Activated naive CD4-positive, alpha-beta T cell treated with anti-CD3 and anti-CD28 coated beads, Interleukin-2, amount 10 ng/mL, durations not matched to agents 7 days and 5 days (primary cell): ENCODE measurements at places on chromosomes 6 and 20.

- H3K4me3 ChIP-seq, result peak overlapping the region; percentile 93
- peak overlapping the region; percentile 98 for H3K27ac ChIP-seq
- peaks cover 39% of the 10 kb centered on the region for H3K36me3 ChIP-seq
These were observed 109.8 kb downstream of the HFE start for GRCh38 chr6:26196846-26197635.

GRCh38 chr6:27684264-27685211 is 211.6 kb upstream of the ZNF184 start:
- H3K27me3 ChIP-seq, result peaks cover 64% of the 10 kb centered on the region
- peak; percentile 59 for DNase-seq
- H3K36me3 ChIP-seq, result peaks cover 7% of the 10 kb centered on the region
- H3K4me3 ChIP-seq, result no peak overlapping the region
- peaks cover 41% of the 10 kb centered on the region for H3K4me1 ChIP-seq

DNA sequence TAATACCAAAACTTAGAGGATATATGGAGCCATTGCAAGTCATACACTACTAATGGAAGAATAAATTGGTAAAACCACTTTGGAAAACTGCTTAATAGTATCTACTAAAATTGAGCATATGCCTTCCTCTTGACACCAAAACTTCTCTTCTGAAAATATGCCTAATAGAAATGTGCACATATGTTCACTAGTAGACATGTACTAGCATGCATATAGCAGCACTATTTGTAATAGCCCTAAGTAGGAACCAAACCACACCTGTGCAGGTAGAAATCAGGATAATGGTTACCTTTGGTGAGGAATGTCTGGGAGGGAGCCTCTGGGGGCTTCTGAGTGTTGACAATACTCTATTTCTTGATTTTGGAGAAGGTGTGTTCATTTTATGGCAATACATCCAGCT is 424.8 kb upstream of the BTBD3 start:
- H3K27me3 ChIP-seq, result no peaks in the 10 kb centered on the region
- no peak for DNase-seq
- H3K27ac ChIP-seq, result no peak overlapping the region
- no peak overlapping the region for H3K4me3 ChIP-seq

GRCh38 chr20:2873747-2874041 is 413 bp downstream of the PTPRA start:
- H3K4me3 ChIP-seq, result peak overlapping the region; percentile 89
- peaks cover 26% of the 10 kb centered on the region for H3K36me3 ChIP-seq
- peaks cover 55% of the 10 kb centered on the region for H3K4me1 ChIP-seq

GRCh38 chr20:17902531-17903083 is 66.0 kb downstream of the SNX5 start:
- H3K36me3 ChIP-seq, result no peaks in the 10 kb centered on the region
- H3K27me3 ChIP-seq, result peaks cover 39% of the 10 kb centered on the region
- H3K4me1 ChIP-seq, result peaks cover 4% of the 10 kb centered on the region
- no peak overlapping the region for H3K27ac ChIP-seq
- DNase-seq, result no peak

- no peaks in the 10 kb centered on the region for H3K36me3 ChIP-seq
- no peak overlapping the region for H3K27ac ChIP-seq
- H3K4me1 ChIP-seq, result no peaks in the 10 kb centered on the region
These were observed 31.1 kb upstream of the F13A1 start for GRCh38 chr6:6351511-6352025.

GRCh38 chr6:15735567-15736265 is 72.9 kb upstream of the DTNBP1 start:
- no peak overlapping the region for H3K27ac ChIP-seq
- H3K4me1 ChIP-seq, result peaks cover 17% of the 10 kb centered on the region
- H3K27me3 ChIP-seq, result peaks cover 3% of the 10 kb centered on the region

DNA sequence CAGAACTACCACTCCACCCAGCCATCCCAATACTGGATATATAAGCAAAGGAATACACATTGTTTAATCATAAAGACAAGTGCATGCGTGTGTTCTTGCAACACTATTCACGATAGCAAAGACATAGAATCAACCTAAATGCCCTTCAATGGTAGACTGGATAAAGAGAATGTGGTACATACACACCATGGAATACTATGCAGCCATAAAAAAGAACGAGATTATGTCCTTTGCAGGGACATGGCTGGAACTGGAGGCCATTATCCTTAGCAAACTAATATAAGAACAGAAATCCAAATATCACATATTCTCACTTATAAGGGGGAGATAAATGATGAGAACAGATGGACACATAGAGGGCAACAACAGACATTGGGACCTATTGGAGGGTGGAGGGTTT is 156.6 kb downstream of the LRRC1 start:
- DNase-seq, result no peak
- no peaks in the 10 kb centered on the region for H3K4me1 ChIP-seq
- peaks cover 5% of the 10 kb centered on the region for H3K27me3 ChIP-seq
- no peaks in the 10 kb centered on the region for H3K36me3 ChIP-seq
- no peak overlapping the region for H3K4me3 ChIP-seq
- no peak overlapping the region for H3K27ac ChIP-seq

- no peaks in the 10 kb centered on the region for H3K27me3 ChIP-seq
- H3K4me1 ChIP-seq, result no peaks in the 10 kb centered on the region
- no peak overlapping the region for H3K27ac ChIP-seq
- H3K36me3 ChIP-seq, result no peaks in the 10 kb centered on the region
These were observed 73.4 kb downstream of the FUT9 start for GRCh38 chr6:96089173-96089572.

- H3K4me3 ChIP-seq, result no peak overlapping the region
- no peaks in the 10 kb centered on the region for H3K4me1 ChIP-seq
- no peak overlapping the region for H3K27ac ChIP-seq
- no peaks in the 10 kb centered on the region for H3K36me3 ChIP-seq
- no peaks in the 10 kb centered on the region for H3K27me3 ChIP-seq
- DNase-seq, result no peak
These were observed 920.9 kb upstream of the GJE1 start for GRCh38 chr6:141211845-141212244.

DNA sequence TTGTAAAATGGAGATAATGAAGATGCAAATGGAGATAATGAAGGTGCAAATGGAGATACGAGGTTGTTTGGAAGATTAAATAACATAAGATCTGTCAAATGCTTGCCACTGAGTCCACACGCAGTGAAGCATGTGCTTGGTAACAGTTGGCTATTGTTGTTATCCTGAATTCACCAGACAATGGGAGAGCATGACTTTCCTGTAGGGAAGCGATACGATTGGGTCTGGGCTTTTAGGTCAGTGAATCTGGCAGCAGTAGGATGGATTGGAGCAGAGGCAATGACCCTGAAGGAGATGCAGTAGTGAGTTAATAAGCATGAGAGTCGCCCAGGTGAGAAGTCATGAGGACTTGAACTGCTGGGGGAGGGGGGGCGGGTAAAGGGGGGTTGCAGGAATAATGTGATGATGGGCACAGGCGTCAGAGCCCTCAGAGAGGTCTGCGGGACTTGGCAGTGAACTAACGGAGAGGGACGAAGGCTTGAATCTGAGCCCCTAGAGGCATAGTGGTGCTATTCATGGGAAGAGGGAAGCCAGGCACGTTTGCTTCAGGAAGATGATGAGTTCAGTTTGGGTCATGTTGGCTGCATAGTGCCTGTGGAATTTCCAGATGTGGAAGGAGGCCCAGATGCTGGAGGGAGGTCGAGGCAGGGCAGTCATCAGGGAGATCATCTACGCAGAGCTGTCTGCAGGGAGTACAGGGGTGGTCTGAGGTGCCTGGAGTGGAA is 55.4 kb downstream of the ZDHHC14 start:
- H3K27me3 ChIP-seq, result peaks cover 4% of the 10 kb centered on the region
- no peak overlapping the region for H3K27ac ChIP-seq
- H3K36me3 ChIP-seq, result no peaks in the 10 kb centered on the region
- H3K4me1 ChIP-seq, result no peaks in the 10 kb centered on the region
- no peak for DNase-seq
- no peak overlapping the region for H3K4me3 ChIP-seq

- H3K4me3 ChIP-seq, result peak overlapping the region; percentile 79
- no peaks in the 10 kb centered on the region for H3K27me3 ChIP-seq
- peaks cover 41% of the 10 kb centered on the region for H3K36me3 ChIP-seq
- DNase-seq, result no peak
- H3K4me1 ChIP-seq, result peaks cover 62% of the 10 kb centered on the region
These were observed 2.0 kb downstream of the NEDD9 start for GRCh38 chr6:11230158-11231107.

- H3K27me3 ChIP-seq, result peaks cover 19% of the 10 kb centered on the region
- DNase-seq, result no peak
- H3K36me3 ChIP-seq, result no peaks in the 10 kb centered on the region
- H3K4me3 ChIP-seq, result no peak overlapping the region
These were observed 62.9 kb downstream of the QRSL1 start for GRCh38 chr6:106692112-106692818.

DNA sequence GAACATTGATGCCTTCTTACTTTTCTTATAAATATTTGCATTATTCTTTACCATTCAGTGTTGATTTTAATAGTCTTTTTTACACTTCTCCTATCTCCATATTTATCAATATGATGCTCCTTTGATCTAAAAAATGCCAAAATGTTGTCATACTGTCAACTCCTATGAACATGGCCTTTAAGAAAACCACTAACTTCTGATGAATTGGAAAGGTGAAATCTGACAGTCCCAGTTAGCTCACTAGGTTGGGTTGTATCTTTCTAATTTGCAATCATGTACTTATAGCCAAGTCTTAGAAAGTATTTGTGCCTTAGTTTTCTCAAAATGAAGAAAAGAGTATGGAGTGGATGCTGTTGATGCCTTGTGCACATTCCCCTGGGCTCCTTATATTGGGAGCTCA is 75.4 kb upstream of the SPACA1 start:
- no peaks in the 10 kb centered on the region for H3K36me3 ChIP-seq
- DNase-seq, result no peak
- H3K27me3 ChIP-seq, result no peaks in the 10 kb centered on the region
- no peaks in the 10 kb centered on the region for H3K4me1 ChIP-seq
- H3K27ac ChIP-seq, result no peak overlapping the region
- H3K4me3 ChIP-seq, result no peak overlapping the region

- peaks cover 5% of the 10 kb centered on the region for H3K4me1 ChIP-seq
- H3K27ac ChIP-seq, result no peak overlapping the region
- H3K4me3 ChIP-seq, result no peak overlapping the region
- DNase-seq, result no peak
- peaks cover 6% of the 10 kb centered on the region for H3K36me3 ChIP-seq
These were observed 7.3 kb upstream of the MRPS10 start for GRCh38 chr6:42225029-42225339.

GRCh38 chr6:148494226-148494625 is 151.6 kb downstream of the SASH1 start:
- H3K27me3 ChIP-seq, result no peaks in the 10 kb centered on the region
- no peak overlapping the region for H3K4me3 ChIP-seq
- no peak for DNase-seq
- no peak overlapping the region for H3K27ac ChIP-seq

- H3K4me1 ChIP-seq, result peaks cover 48% of the 10 kb centered on the region
- H3K27ac ChIP-seq, result no peak overlapping the region
- peaks cover 47% of the 10 kb centered on the region for H3K36me3 ChIP-seq
- no peaks in the 10 kb centered on the region for H3K27me3 ChIP-seq
- no peak overlapping the region for H3K4me3 ChIP-seq
- no peak for DNase-seq
These were observed 4.2 kb downstream of the TCF19 start for GRCh38 chr6:31162463-31163165.

- H3K27ac ChIP-seq, result no peak overlapping the region
- H3K4me3 ChIP-seq, result no peak overlapping the region
- no peaks in the 10 kb centered on the region for H3K27me3 ChIP-seq
- no peaks in the 10 kb centered on the region for H3K36me3 ChIP-seq
- no peaks in the 10 kb centered on the region for H3K4me1 ChIP-seq
These were observed 62.1 kb downstream of the STK35 start for GRCh38 chr20:2163757-2164156.

- no peaks in the 10 kb centered on the region for H3K27me3 ChIP-seq
- no peak overlapping the region for H3K4me3 ChIP-seq
- no peaks in the 10 kb centered on the region for H3K36me3 ChIP-seq
- H3K4me1 ChIP-seq, result no peaks in the 10 kb centered on the region
- H3K27ac ChIP-seq, result no peak overlapping the region
- DNase-seq, result no peak
These were observed 332.9 kb downstream of the TFAP2A start for GRCh38 chr6:10081957-10082356.

- H3K27ac ChIP-seq, result no peak overlapping the region
- no peak overlapping the region for H3K4me3 ChIP-seq
- DNase-seq, result no peak
- no peaks in the 10 kb centered on the region for H3K4me1 ChIP-seq
- no peaks in the 10 kb centered on the region for H3K36me3 ChIP-seq
These were observed 241.4 kb downstream of the ESR1 start for GRCh38 chr6:152048921-152049320.

DNA sequence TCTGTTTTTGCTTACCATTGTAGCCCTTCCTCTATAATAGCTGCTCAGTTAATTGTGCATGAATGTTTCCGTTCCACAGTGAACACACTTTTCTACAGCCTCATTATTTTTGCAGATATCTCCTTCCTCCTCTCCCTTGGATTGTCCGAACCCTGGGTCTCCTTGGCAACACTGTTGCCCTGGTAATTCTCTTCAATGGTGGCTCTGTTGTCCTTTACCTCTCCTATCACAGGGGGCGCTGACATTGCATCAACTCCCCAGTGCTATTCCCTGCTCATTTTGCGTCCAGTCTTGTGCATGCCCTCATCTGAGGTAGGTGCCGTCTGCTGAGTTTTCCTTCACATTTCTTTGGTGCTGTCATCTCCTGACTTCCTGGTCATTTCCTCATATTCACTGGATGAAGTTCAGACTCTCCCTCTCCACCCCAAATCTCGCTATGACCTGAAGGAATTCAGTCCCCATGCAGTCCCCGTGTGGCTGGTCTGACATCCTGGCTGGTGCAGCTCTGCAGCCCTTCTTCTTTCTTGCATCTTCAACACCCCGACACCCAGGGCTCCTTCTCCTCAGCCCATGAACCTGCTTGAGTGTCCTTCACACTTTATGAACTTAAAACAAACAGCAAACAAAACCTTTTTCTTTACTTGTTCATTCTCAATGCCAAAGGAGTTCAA is 21.1 kb downstream of the PHACTR2 start:
- no peak overlapping the region for H3K4me3 ChIP-seq
- H3K36me3 ChIP-seq, result no peaks in the 10 kb centered on the region
- no peak overlapping the region for H3K27ac ChIP-seq
- H3K4me1 ChIP-seq, result peaks cover 4% of the 10 kb centered on the region
- no peak for DNase-seq

DNA sequence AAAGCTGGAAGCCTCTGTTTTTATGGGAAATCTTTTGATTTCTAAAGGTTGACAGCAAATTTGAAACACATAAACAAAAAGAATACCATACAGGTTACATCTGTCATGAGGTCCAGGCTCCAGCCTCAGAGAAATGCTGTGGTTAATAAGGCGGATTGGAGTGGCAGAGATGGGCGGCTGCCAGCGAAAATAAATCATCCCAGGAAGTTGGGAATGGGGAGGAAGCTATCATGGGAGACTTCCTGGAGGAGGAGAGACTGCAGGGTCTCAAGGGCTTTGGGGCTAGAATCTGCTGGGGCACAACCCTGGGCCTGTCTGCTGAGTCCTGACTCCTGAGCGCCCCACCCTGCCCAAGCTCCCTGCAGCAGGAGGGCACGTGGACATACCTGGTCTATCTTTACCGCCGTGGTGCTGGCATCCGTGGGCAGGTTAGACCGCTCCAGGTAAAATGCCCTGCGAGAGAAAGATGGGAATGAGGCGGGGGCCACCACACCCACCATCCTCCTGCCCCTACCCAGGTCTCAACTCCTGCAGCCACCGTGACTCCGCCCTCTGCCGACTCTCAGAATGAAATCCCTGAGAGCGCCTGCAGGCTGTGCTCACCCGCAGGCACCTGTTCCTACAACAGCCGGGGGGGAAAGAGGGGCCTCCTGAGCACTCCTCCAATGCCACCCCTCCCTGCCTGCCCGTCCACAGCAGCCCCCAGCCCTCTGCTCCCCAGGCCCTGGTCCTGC is 197.3 kb downstream of the PREX1 start:
- H3K4me3 ChIP-seq, result no peak overlapping the region
- H3K27me3 ChIP-seq, result no peaks in the 10 kb centered on the region
- peaks cover 31% of the 10 kb centered on the region for H3K4me1 ChIP-seq
- DNase-seq, result no peak

GRCh38 chr6:44058617-44059358 is 68.5 kb downstream of the MRPL14 start:
- H3K36me3 ChIP-seq, result no peaks in the 10 kb centered on the region
- no peak overlapping the region for H3K27ac ChIP-seq
